ENCODE measurements at places on chromosomes 1 and 21. TPM values are rescaled to one million over a fixed set of nuclear protein-coding genes. Genes with fewer than 3 reads are reported as not detected.

- DNase-seq, result no peak
Observed at GRCh38 chr1:41615316-41615715, 130.8 kb upstream of the EDN2 start.

DNA sequence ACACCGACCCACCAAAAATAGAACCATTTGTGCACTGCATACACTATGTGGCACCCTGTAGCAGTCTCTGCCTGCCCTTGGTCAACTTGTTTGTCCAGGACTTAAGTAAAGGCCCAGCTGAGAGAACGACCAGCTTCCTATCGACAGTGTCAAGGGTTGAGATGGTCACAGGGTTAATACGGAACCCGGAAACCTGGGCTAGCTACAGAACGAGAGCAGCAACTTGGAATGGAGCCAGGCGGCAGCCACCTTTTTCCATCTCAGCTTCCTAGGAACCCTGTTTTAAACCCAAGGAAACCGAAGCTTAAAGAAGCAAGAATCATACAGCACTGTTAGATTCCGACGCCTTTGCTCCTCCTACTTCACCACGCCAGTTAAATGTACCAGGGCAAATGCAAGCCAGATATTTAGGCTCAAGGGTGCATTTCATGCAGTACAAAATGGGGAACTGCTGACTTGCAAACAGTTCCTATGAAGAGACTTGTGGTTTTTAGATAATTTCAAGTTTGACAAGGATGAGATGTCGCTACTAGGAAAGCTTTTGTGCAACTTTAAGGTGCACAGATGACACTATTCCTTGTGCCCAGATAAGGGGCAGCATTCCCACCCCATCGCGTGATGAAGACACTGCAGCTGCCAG is 35.5 kb downstream of the SLC66A1 start:
- peak; percentile 58 for DNase-seq

DNA sequence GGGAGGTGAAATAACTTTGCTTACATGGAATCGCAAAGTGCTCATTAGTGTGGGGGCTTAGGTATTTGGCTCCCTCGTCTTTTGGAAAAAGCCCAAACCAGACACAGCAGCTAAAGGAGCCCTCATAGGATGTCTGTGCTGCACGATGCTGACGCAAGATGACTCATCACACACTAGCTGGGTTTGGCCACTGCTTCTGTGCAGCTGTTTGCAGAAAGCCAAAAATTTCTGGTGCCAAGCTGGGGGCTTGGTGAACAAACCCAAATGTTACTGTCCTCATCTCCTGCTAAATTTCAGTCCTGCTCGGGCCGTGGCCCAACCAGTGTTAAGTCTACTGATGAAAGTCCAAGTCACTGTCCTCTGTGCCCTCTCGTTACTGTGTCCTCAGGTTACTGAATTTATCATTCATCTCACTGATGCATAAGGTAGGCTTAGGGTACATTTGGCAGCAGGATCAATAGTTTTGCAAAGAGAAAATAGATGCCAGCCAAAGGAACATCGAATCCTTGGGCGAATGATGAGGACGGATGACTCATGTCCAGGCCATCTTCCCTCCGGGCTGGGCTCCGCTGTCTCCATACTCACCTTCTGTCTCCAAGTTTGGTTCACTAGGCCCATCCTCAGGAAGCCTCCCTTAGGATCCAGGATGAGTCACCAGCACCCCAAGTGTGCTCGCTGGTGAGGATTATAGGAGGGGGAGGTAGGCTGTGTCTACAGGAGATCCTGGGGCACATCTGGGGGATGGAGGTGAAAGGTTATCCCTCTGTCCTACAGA is 177.7 kb downstream of the ADSS2 start:
- peak; percentile 49 for DNase-seq

The SH2D5 gene
- not detected for total RNA-seq

- DNase-seq, result no peak
Observed at GRCh38 chr1:25185409-25186160, 46.7 kb downstream of the SYF2 start.

The C1orf74 gene
- total RNA-seq, result 1.1 TPM

The TMEM125 gene
- total RNA-seq, result 144 TPM

The HSD3B2 gene
- total RNA-seq, result not detected

- no peak for DNase-seq
Observed at GRCh38 chr1:220043646-220044045, 2.7 kb downstream of the EPRS1 start.

GRCh38 chr1:228141226-228142044 is 1.4 kb downstream of the GUK1 start:
- no peak for DNase-seq

The OLIG1 gene
- total RNA-seq, result 0.91 TPM

The BNIPL gene
- total RNA-seq, result 17.9 TPM

DNA sequence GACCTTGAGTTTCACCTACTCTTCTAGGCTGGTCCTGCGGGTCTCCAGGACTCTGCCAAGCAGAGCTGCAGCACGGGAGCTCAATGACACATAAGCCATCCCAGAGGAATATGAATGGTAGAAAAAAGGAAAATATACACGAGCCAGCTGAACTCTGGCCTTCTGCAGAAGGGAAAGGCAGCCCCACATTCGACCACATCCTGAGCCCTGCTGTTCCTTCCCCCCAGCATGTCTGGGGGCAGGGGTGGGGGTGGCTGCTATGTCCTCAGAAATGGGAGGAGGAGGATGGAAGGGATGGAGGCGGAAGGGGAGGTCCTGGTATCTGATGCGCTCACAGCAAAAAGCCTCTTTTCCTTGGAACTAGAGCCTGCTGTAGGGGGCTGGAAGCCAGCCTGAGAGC is 12.1 kb upstream of the KDF1 start:
- no peak for DNase-seq

The SPRR5 gene
- total RNA-seq, result not detected

DNA sequence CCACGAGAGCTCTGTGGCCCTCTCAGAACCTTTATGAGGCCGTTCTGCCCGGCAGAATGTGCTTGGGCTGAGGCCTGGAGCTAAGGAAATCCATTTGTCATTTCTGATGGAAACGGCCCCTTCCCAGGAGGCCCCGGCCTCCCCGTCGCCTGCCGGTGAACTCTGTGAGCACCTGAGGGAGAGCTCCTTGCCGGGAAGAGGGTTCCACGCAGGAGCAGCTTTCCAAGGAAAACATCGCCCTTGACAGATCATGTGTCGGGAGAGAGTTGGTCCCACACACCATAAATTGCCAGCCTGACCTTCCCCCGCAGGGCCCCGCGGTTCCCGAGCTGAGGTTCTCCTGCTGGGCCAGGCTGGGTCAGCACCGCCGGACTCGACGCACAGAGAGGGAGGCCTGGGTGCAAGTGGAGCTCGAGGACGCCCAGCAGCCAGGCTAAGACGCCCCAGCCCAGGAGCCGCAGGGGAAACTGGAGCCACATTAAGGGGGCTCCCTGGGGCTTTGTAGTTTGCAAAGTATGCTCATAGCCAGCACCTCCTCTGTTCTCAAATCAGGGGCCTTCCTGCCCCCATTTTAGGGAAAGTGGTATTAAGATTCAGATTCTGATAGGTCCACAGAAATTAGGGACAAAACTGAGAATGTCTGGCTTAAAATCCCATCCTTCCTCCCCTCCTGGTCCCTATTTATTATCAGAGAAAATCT is 239.5 kb downstream of the FOXD2 start:
- no peak for DNase-seq

The LRIF1 gene
- 7.7 TPM for total RNA-seq

All from upper lobe of left lung (tissue), 6 donors.